Right renal cortex interstitium (tissue), 3 donors: ENCODE measurements at places on chromosomes 2 and 18.

DNA sequence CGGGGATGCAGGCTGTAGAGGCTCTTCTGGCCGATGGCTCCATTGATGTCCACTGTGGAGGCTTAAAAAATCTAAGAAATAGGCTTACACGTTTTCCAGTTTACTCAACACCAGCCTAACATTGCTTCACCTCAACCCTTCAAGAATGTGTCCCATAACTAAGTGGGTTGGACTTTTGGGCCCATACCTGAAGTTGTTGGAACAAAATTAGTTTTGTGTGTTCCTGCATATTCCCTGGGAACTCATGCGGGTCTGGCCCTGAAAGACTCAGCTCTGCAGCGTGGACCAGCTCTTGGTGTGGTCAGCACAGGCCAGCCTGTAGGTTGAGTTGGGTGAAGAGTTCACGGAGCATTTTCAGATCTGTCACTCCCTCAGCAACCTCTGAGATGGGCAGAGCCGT lies 38.5 kb downstream of the SH3BP4 start:
- DNase-seq: no peak

GRCh38 chr2:191847764-191848163 lies 876 bp upstream of the CAVIN2 start:
- DNase-seq: no peak

DNA sequence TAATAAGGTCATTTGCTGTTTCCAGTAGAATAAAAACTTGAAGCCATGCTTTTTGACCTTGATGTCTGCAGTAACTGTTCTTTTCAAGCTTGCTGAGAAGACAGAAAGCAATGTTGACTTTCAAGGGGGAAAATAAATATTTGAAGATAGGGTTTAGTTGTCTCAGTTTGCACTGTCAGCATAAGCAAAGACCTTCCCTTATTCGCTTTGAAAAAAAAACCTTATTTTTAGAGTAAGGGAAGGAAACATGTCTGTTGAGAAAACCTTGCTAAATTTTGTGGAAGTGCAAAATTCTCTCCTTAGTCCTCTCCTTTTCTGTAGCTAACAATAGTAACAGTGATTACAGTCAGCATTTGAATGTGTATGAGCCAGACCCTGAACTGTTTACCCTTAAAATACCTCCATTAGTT lies 43.1 kb downstream of the MAP4K4 start:
- DNase-seq: no peak

DNA sequence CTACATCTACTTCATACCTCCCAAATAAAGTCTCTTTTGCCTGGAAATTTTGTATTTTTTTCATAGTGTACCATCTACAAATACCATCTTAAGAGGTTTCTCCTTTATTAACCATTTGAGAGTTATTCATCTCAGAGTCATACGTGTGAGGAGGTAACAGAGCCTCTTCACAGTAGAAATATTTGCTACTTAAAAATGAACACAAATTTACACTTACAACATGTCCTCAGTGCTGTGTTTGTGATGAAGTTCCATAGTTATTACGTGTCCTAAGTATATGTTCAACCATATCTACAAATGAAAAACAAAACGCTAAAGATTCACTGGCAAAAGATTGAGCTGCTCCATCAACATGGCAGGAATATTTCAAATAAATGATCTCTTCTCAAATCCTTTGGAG lies 48.5 kb upstream of the HNRNPA3 start:
- no peak for DNase-seq

- DNase-seq: no peak
Observed at GRCh38 chr2:95165030-95165370, 609 bp upstream of the ZNF2 start.

DNA sequence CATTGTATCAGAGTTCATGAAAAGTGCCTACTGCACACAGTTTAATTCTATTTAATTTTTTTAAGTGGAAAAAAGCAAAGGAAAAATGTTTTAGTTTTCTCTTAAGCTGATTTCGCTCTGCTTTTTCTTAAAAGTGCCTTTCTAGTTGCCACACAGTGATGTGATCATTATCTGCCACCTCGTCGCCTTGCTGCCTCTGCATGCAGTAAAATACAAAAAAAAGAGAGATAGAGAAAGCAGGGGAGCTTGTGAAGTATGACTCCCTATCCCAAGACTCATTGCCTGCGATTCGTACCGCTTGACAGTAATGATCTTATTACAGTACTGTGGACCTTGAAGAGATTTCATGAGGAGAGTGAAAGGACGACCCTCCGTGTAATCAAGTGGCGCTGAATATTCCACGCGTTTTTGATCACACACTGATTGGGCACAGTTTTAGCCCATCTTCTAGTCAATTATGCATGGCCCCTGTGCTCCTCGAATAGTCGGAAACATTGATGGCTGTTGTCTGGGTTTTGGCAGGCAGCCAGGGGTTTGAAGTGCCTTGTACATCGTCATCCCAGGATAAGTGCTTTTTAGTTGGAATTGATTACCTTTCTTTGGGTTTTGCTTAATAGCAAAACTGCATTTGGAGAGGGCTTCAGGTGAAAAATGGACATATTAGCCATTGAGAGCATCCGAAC lies 188.3 kb downstream of the GBX2 start:
- DNase-seq: no peak

GRCh38 chr18:47149457-47150028 lies 757 bp downstream of the HDHD2 start:
- DNase-seq: no peak

GRCh38 chr18:12076424-12077140 lies 17.1 kb upstream of the ANKRD62 start:
- no peak for DNase-seq

DNA sequence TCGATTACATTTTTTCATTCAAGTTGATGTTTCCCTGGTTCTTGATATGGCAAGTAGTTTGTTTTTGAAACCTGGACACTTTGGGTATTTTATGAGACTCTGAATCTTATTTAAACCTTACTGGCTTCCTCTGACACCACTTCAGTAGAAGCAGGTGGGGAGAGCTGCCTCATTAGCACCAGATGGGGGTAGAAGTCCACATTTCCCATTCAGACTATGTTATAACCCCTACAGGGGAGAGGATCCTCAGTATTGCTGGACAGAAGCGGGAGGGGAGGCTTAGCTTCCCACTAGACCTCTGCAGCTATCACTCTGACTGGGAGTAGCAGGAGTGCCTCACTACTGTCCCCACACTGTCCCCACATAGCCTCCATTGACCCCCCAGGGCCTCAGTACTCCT lies 145.3 kb upstream of the SLC35G4 start:
- DNase-seq: no peak

- DNase-seq: no peak
Observed at GRCh38 chr2:128552806-128553551, 234.3 kb upstream of the HS6ST1 start.

DNA sequence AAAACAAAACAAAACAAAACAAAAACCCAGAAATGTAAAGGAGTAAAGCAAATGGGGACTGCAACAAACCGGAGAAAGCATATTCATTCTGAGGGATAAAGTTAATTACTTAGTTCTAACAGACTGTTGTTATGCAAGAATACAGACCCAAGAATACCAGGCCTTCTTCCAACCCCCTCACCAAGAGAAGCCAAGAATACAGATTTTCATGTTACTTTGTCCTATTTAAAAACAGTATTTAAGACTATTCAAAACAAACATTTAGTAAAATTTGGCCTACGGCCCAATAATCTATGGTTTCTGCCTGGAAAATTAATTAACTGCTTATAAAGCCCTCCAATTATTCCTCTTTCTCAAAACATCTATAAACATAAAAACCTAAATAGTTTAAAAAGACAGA lies 91.4 kb downstream of the USP34 start:
- no peak for DNase-seq

DNA sequence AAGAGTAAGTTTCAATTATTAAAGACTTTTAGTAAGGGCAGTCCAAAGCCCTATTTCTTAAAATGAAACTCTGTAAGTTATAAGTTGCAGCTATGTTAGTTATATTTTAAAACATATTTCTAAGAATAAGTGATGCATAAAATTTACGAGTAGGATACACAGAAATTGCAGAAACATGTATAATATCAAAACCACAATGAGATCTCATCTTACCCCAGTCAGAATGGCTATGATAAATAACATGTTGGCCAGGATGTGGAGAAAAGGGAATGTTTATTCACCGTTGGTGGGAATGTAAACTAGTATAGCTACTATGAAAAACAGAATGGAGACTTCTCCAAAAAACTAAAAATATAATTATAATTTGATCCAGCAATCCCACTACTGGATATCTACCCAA lies 201.2 kb downstream of the CBLN2 start:
- DNase-seq: no peak

GRCh38 chr2:54809819-54810218 lies 86.4 kb downstream of the EML6 start:
- DNase-seq: no peak

GRCh38 chr2:118846953-118847761 lies at the start of gene EN1:
Gene EN1 (minus strand): TSS chr2:118847648. CDS start chr2:118847167, 481 bp downstream.
- no peak for DNase-seq

DNA sequence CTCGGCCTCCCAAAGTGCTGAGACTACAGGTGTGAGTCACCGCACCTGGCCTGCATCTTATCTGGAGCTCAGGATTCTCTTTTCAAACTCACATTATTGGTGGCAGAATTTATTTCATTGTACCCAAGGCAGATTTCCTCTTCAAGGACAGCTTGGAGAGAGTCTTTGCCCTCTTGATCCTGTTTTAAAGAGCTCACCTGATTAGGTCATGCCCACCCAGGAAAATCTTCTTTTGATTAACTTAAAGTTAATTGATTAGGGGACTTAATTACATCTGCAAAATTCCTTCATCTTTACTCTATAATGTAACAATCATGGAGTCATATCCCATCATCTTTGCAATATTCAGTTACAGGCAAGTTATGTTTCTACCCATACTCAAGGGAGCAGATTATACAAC lies 346.4 kb downstream of the EPHA4 start:
- no peak for DNase-seq

- DNase-seq: no peak
Observed at GRCh38 chr2:175030380-175031271, 25.4 kb upstream of the CHN1 start.

DNA sequence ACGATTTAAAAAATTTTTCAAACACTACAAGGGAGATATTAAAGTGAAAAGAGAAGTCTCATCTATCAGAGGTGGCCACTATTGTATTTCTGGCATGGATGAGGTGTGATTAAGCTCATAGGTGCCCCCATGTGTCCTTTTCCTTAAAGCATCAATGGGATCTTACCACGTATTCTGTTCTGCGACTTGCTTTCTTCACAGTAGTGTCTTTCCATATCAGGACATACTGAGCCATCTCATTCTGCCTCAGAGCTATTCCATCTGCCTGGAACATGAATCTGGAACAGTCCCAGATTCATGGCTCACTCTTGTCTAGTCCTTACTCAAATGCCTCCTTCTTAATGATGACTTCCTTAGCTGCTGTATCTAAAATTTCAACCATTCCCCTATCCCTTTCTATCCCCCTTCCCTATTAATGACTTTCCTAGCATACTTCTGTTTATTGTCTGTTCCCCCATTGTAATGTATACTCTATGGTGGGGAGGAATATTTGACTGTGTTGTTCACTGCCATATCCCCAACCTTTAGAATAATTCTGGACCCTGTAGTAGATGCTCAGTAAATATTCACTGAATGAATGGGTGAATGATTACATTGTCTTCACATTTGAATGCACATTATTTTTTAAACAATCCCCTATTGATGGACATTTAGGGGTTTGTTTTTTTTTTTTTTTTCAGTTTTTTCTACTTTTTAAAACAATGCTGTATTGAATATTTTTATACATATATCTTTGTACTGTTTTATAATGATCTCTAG lies 11.1 kb downstream of the STAMBP start:
- DNase-seq: no peak

GRCh38 chr18:63120620-63121019 lies 198.9 kb downstream of the BCL2 start:
- no peak for DNase-seq

DNA sequence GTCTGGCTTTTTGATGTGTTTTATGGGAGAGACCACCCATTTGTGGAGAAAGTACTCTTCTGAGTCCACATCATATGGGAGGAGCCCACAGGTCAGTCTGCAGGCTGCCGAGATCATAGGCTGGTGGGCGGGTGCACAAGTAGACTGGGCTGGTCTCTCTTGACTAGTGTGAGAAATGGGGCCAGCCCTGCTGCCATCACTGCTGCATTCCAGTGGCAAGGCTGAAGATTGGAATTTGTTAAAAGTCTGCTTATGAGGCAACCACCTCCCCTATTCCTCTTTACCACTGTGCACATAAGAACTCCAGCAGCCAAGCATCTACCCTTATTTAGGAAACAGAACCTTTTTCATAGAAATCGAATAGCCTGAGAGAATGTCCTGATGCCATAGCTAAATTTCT lies 200.7 kb downstream of the DIS3L2 start:
- no peak for DNase-seq

DNA sequence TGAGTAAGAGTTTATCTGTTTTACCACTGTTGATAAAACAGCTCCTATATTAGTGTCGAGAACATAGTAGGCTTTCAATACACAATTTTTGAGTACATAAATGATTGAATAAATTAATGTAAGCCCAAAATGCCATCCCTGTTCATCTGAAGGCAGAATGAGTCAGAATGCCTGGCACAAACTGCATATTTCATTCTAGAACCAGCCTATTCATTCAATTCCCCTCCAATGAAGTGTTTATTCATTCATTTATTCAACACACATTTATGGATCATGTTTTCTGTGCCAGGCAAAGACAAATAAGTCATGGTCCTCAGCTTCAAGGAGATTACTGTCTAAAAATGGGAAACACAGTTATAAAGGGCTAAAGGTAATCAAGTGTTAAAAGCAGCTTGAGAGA lies 22.8 kb upstream of the LCLAT1 start:
- DNase-seq: no peak

GRCh38 chr2:191626497-191627151 lies 51.3 kb upstream of the NABP1 start:
- DNase-seq: no peak

DNA sequence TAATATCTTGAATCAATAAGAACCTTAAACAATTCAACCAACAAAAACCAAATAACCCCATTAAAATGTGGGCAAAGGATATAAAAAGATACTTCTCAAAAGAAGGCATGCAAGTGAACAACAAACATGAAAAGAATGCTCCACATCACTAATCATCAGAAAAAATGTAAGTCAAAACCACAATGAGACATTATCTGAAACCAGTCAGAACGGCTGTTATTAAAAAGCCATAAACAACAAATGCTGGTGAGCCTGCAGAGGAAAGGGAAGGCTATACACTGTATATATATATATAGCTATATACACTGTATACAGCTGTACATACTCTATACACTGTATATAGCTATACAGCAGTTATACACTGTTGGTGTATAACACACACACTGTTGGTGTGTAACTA lies 47.8 kb upstream of the GALNT13 start:
- DNase-seq: no peak

GRCh38 chr2:37059841-37060240 lies 24.3 kb downstream of the HEATR5B start:
- DNase-seq: no peak

GRCh38 chr2:40820319-40820718 lies 368.4 kb upstream of the SLC8A1 start:
- DNase-seq: no peak

DNA sequence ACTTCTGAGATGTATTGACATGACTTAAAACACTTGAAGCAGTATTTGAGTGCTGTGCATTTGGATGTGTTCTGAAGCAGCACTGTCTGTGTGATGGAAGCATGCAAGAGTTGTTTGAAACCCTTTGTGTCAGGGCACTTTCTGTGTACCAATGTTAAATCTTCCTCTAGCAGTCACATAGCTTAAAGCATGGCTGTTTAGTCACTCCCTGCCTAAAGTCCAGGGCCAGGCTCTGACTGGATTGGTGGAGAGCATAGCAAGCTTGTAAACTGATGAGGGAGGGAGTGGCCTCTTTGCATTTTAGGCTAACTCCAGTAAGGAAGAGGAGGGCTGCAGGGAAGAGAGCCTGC lies 73.5 kb downstream of the MYO1B start:
- no peak for DNase-seq

GRCh38 chr2:54666131-54666633 lies 57.3 kb upstream of the EML6 start:
- no peak for DNase-seq
